ENCODE measurements at places on chromosomes 3 and 15.

GRCh38 chr3:61807865-61808276, 246.5 kb downstream of the PTPRG start:
- no peak for DNase-seq

DNA sequence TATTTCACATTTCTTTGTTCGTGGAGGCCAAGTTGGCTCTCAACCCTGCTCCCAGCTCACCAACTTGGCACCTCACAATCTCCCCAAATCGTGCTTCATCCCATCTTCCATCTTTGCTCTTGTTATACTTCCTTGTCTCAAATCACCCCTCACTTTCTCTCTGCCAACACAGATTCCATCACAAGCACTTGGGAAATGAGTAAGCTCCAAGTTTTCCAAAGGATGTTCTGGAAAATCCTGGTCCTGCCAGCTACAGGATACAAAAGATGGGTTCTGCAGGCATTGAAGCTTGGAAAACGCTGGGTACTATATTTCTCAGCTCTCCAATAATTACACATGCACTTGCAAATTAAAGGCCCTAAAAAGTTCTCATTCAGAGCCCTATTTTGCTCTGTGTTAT, 4.1 kb upstream of the TM4SF4 start:
- DNase-seq: no peak

DNA sequence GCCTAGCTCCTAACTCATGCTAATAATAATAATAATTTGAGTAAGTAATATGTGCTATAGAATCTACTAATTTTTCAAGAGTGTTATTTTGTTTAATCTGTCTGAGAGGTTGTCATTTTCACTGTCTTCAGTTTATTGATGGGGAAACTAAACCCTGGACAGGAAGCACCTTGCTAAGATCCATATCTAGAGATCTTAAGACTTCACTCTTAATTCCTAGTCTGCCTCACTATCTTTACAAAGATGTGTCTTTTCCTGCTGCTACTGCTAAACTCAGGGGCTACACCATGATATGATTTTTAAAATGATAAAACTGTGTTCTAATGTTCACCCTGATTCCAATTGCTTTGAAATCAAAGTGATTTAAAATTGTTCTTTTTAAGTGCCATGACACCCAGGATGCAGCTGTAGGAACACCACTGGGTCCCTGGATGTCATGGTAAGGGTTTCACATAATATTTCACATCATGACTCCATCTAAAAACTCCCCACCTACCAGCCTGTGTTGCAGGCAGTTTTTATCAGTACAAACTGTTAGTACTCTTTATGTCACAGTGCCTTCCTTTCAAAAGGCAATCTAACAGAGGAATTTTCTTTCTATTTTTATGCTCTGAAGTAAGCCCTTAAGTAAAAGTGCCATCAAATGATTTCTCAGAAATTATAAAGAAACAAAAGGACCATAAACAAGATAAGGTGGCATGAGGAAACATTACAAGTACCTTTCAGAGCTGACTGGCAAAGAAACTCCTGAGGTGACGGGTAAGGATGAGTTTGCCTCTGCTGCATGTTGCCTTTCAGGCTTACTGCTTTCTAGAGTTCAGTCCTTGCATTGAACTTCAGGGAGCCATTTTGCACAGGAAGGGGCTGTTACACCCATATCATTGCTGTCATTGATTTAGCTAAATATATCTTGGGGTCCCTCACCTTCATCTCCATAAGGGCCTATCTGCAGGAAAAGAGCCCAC, 160.1 kb upstream of the SATB1 start:
- no peak for DNase-seq

DNA sequence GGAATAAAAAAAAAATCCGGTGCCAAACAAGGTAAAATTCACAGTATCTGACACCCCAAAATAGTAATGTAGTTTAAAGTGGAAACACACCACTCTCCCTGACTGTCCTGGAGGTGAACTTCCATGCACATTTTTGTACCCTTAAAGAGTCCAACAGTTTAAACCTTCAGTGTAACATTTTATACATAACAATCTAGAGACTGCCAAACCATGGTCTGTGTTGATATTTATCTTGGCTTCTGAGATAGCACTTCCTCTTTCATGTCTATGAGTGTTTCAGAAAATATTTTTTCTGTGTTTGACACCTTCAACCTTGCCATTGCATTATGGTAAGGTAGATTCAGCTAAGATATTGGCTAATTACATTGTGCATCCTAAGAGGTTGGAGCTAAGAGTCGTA, 13.9 kb downstream of the TMEM45A start:
- DNase-seq: no peak

DNA sequence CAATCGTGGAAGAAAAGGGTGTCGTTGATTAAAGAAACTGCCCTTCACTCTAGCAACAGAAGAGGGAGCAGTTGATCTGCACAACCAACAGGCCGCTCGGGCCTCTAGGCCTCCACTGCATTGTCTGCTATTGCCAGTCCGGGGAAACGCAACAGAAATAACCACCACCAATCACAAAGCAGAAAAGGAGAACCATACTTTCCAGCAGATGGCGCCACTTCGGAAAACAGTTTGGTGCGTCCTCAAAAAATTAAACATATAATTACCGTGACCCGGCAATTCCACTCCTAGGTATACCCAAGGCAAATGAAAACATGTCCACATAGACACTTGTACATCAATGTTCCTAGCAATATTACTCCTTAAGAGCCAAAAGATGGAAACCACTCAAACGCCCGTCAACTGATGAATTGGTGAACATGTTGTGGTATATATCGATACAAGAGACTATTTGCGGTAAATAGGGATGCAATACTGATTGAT, 154.1 kb downstream of the TJP1 start:
- DNase-seq: no peak

DNA sequence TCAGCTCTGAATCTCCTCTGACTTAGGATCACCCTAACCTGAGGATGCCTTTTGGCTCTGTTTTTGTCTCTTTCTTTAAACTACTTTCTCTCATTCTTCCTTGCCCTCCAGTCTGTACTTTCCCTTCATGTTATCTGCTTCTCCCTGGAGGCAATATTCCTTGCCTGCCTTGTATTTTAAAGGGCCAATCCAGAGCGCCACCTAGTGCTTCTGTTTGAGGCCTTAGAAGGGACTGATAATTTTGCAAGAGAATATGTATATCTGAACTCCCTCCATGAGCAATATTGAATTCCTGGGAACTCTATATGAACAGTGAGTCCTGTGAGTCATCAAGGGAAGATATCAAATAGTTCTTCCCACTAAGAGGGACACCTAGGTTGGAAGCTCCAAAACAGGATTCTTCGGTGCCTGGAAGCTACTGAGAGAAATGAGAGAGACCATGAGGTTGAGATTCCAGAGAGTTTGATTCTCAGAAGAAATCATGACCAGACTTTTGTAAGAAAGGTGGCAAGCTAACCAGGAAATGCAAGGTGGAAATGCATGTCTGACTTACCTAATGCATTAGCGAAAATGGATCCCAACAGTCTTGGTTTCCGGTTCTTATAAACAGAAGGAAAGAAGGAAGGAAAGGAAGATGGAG, 203.8 kb upstream of the CD96 start:
- DNase-seq: no peak

GRCh38 chr3:72669224-72669623, 179.0 kb downstream of the SHQ1 start:
- no peak for DNase-seq

GRCh38 chr3:20668411-20668810, 482.4 kb upstream of the SGO1 start:
- no peak for DNase-seq

DNA sequence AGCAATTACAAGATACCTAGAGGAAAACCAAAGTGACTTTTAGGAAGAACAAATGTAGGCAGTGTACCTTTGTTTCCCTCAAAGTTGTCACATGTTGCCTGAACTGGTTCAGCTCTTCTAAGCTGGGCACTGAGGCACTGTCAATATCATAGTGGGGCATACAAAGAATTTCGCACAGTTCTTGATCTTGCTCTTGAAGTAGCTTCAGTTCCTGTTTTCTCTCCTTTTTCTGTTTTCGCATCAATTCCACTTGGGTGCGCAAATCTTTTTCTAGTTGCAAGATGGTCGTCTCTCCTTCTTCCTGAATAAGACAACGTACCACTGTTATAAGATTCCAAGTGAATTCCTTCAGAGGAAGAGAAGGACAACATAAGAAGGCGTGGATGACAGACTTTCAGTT, 12.7 kb downstream of the PRC1 start:
- no peak for DNase-seq

DNA sequence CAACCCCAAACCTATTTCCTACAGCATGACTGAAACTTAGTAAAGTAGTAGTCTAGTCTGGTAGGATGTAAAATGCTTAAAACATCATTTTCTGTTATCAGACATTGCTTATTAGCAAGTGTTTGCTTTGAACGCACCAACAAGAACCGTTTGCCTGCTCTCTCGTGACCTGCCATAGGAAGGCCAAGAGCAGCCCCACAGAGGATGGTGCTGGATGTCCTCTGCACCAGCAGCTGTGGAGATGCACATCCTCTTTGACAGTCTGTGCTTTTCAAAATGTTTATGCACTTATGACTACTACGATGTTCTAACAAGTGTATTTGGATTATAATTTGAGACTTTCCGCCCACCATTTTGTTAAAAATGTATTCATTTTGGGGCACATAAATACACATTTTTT, 59.6 kb downstream of the PDE8A start:
- no peak for DNase-seq

- DNase-seq: no peak
Measured at GRCh38 chr15:44715142-44715796, 4.0 kb downstream of the B2M start.

DNA sequence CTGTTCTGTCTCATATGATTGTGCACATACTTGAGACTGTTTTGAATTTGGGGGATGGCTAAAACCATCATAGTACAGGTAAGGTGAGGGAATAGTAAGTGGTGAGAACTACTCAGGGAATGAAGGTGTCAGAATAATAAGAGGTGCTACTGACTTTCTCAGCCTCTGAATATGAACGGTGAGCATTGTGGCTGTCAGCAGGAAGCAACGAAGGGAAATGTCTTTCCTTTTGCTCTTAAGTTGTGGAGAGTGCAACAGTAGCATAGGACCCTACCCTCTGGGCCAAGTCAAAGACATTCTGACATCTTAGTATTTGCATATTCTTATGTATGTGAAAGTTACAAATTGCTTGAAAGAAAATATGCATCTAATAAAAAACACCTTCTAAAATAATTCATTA, 5.1 kb downstream of the CCR5 start:
- no peak for DNase-seq

DNA sequence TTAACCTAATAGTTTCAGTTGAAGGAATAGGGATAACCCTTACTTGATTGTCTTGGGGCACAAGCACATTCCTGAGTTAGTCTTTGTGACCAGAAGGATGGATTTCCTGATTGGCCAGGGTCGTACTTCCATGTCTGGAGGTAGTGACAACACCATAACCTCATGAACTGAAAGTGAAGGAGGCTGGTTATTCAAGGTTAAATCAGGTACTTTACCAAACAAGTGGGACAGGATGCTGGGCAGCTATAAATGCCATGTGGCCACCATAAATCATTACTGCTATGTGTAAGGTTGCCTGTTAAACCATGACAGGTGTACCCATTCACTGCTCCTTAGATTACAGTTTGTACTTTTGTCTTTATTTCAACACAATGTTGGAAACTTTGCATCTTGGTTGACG, 128.3 kb upstream of the SAMMSON start:
- DNase-seq: no peak

- no peak for DNase-seq
Measured at GRCh38 chr3:13515786-13516759, 32.9 kb upstream of the FBLN2 start.

- DNase-seq: no peak
Measured at GRCh38 chr15:90869601-90870353, 1.4 kb downstream of the FURIN start.

DNA sequence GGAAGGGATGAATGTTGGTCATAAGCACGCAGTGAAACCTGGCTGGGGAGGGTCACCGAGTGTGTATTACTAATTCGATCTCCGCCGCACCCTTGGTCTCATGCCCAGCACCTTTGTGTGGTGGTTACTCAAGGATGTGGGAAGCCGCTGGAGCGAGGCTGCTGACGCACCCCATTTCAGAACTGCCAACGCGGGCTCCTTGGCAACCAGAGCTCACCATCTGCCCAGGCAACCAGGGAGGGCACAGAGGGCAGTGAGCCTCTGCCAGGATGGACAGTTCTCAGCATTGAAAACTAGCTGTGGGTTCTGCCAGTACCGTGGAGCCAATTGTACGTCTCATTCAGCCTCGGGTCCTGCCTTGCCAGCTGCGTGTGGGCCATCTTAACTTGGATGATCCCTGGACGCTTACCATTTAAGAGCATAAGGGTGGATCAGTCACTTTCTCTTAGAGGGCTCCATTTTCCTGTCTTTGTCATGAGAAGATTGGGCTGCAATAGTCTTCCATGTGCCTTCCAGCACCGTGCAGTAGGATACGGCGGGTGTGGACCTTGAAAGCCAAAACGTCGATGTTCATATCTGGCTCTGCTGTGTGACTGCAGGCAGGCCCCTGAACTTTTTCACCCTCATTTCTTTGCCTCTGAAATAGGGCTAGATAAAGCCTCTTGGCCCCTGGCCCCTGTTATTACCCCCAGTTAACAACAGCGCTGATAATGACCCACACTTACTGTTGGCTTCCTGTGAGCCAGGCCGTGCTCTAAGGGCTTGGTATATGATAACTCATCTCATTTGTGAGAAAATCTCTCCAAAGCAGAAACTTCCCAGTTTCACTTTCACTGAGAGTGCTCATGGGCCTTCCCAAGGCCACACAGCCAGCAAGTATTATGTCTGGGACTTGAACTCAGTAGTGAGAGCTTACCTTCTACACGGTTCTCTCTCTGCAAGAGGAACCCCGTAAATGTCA, 238.8 kb downstream of the OPA1 start:
- no peak for DNase-seq

GRCh38 chr3:175015056-175015635, 156.0 kb downstream of the NAALADL2 start:
- DNase-seq: no peak

DNA sequence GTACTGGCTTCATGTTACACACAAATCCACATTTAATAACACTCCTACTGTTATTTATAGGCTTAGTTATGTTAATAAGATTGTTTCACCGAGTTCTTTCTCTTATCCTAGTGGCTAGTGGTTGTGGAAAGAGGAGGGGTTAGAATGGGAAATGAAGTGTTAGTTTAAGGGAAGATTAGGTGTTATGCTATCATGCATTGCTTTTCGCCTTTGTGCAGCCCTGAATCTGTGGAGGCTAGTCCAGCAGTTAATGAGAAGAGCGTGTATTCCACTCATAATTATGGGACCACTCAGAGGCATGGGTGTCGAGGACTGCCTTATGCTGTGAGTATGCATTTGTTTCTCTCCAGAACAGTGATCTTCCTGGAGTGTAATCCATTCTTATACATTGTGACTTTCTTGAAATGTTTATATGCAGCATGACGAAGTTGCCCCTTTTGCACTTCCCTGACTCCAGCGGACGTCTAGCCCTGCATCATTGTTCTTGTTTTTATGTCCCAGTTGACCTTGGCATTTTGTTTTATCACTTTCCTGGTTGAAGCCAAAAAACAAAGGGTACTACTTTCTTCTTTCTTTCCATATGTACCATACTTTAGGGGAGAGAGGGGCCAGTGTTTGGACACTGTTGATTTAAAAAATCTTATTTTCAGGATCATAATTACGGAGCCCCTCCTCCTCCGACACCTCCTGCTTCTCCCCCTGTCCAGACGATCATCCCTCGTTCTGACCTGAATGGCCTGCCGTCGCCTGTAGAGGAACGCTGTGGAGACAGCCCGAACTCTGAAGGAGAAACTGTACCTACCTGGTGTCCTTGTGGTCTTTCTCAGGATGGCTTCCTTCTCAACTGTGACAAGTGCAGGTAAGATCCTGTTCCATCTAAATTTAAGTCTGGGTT, 36.5 kb downstream of the SETD5 start:
- DNase-seq: no peak
